ENCODE measurements at places on chromosomes 1 and 21.
A peak's percentile ranks its signal among the peaks of the same experiment; 100 is the strongest.

DNA sequence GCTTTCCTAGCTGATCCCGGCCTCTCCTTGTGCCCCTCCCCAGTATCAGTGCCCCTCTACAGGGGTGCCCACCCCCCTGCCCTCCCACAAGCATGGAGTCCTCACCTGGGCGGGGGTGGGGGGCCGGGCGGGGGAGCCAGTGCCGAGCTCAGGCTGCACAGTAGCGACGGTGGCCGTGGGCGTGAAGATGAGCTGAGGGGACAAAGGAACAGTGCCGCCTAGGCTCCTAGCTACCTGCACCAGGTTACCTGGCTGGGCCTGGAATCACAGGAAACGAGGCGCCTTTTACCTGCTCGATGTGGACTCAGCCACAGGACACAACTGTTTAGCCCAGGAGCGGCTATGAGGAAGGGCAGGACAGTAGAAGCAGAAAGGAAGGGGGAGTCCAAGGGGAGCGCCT is 47.5 kb upstream of the A3GALT2 start:
- DNase-seq = no peak

- no peak for DNase-seq
Measured at GRCh38 chr1:221381910-221382623, 359.8 kb downstream of the DUSP10 start.

GRCh38 chr1:24293392-24294227 is 25.5 kb upstream of the GRHL3 start:
- DNase-seq = no peak

DNA sequence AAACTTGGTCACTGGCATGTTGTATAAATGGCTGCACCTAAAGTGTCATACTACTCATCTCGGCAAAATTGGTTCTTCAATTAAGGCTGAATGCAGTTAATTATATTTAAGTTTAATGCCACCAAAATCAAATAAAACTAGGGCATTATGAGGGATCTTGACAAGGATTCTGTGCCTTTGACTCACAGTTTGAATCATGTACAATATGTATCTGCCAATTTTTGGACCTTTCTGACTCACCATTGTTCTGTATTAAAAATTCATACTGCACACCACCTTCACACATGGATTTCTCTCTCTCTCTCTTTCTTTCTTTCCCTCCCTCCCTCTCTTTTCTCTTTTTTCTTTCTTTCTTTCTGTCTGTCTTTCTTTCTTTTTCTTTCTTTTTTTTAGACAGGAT is 14.1 kb upstream of the STXBP3 start:
- DNase-seq = no peak

GRCh38 chr1:212035123-212035834 is at the start of the genes DTL and INTS7:
TSS of gene DTL (plus strand) at chr1:212035748. CDS start at chr1:212035891, 143 bp downstream.
TSS of gene INTS7 (minus strand) at chr1:212035557. CDS start at chr1:212035437, 120 bp downstream.
- peak; percentile 99 for DNase-seq

DNA sequence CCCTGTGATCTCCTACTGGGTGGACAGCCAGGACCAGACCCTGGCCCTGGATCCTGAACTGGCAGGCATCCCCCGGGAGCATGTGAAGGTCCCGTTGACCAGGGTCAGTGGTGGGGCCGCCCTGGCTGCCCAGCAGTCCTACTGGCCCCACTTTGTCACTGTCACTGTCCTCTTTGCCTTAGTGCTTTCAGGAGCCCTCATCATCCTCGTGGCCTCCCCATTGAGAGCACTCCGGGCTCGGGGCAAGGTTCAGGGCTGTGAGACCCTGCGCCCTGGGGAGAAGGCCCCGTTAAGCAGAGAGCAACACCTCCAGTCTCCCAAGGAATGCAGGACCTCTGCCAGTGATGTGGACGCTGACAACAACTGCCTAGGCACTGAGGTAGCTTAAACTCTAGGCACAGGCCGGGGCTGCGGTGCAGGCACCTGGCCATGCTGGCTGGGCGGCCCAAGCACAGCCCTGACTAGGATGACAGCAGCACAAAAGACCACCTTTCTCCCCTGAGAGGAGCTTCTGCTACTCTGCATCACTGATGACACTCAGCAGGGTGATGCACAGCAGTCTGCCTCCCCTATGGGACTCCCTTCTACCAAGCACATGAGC is 17.2 kb upstream of the SLC25A44 start:
- DNase-seq = no peak

- DNase-seq = peak; percentile 64
Measured at GRCh38 chr1:109509176-109510134, at the start of gene AMIGO1. TSS of gene AMIGO1 (minus strand) at chr1:109509727. CDS start at chr1:109508912, 815 bp downstream.

GRCh38 chr1:205042911-205043806 is at the start of gene CNTN2:
TSS of gene CNTN2 (plus strand) at chr1:205043212. CDS start at chr1:205053186, 9,974 bp downstream.
- no peak for DNase-seq

- DNase-seq = peak; percentile 49
Measured at GRCh38 chr1:32266921-32267591, 16.0 kb downstream of the LCK start.

DNA sequence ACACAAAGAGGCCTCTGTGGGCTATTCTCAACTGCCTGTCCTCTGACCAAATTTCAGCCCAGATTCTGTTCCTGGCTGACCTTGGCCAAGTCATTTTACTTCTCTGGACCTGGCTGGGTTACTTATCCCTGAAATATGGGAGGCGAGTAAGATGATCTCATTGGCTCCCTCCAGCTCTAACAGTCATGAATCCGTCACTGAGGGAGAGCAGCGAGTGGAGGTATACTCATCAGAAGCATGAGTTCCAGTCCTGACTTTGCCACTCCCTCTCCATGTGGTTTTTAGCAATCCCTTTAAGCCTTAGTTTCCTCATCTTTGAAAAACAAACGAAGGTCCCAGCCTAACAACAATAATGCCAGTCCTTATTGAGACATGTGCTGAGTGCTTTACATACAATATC is 63.5 kb downstream of the CCDC185 start:
- no peak for DNase-seq

DNA sequence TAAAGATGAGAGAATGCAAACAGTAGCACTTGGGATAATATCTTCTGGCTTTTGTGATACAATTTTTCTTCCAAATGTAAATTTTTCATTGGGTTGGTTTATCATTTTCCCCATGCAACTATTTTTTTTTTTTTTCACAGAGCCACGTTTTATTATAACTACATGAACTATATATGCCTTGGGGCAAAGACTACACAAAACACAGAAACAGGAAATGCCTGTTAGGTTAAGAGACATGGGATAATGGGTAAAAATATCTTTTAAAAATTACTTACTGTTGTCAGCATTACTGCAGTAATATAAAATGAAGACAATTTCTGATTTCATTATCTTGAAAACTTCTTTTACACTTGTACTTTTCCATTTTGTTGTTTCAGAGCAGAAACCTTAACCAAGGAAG is 74.6 kb downstream of the DISP1 start:
- no peak for DNase-seq

DNA sequence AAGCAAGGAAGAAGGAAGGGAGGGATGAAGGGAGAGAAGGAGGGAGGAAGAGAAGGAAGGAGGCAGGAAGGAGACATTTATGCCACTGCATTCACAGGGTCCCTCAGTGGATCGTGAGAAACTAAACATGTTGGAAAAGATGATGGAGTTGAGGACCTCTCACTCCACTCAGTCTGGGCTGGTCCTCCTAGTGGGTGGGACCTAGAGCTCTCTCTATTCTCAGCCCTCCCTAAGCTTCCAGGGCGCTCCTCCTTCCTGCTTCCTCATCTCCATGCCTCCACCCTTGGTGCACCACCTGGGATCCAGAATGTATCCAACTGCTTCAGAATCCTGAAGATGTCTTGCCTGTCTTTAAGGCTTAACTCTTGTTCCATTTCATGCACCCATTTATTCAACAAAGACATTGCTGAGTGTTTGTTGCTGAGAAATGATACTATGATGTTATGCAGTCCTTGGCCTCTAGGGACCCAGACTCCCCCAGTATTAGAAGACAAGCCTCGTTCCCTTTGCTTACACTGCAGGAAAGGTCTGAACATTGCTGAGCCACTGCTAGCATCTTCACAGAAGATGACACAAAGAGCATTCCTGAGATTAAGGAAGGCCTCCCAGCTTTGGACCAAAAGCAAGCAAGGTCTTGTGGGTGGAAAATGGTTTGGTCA is 88.5 kb downstream of the BEND5 start:
- no peak for DNase-seq

- no peak for DNase-seq
Measured at GRCh38 chr1:28790377-28791035, 21.5 kb upstream of the OPRD1 start.

GRCh38 chr21:42983103-42983502 is 8.7 kb downstream of the PKNOX1 start:
- DNase-seq = no peak

DNA sequence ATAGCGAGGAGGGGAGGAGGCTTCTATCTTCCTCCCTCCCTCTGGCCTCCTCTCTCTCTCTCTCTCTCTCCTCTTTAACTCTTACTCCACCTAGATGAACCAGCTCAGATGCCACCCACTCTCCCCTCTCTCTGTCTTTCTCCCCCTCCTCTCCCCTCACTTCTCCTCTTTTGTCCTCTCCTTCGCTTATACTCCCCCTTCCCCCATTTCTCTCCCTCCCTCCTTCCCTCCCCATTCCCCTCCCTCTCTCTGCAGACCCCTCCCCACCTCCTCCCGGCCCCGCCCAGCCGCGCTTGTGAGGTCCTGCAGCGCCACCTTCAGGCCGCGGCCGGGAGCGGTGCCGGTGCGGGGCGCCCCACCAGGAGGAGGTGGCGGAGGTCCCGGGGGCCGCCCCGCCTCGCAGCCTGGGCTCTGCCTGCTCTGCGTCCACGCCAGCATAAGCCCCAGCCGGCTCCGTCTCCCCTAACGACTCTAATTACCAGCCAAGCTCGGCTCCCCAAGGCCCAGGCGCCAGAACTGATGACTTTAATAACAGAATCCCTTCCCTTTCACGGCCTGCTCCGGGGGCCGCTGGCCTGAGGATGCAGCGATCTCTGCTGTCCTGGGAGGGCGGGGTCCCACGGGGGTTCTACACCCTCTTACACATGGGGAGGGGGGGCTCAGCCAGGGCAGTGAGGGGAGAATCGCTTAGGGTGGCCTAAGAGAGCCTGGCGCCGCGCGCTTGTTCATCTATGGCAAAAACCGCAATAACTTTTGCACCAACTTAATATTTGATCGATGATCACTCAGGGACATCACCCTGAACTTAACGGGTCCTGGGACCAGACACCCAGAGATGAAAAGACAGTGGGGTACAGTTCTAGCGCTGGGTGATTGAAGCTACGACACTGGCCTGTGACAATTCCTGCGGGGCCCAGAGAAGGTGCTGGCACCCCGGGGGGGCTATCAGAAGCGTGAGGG is 637.3 kb downstream of the MATN1 start:
- DNase-seq = no peak

DNA sequence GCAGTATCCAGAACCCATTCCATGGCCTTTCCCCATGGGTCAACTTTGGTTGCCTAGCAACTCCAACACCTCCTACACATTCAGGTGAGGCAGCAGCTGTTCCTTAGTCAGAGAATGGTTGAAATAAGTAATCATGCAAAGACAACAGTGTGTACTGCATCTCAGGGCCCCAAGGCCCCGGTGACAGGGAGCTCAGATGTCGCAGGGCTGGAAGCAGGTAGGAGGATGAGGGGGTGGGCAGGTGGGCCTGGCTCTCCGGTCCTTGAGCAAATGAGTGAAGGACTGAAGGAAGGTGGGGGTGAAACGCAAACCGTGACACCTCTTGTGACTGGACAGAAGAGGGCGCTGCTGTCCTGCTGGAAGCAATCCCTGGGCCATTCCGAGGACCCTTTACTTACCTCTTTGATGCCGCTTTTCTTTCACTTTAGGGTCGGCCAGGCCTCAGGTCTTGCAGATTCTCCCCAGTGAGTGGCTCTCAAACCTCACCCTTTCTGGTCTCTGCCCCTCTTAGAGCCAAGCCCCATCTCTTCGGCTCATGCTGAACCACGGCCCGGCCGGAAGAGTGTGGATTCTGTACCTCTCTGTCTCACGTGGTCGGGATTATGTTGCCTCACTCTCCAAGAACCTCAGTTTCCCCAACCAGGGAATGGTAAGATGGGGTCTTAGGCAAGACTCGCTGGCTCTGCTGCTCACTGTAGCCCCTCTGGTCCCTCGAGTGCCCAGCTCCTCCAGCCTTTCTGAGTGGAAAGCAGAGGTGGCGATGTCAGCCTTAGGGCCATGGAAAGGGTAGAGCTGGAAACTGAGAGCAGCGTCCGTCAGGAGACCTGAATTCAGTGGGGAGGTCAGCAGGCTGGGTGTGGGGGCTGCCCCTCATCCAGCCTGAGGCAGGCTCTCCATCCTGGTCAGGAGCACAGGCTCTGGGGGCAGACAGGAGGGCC is 5.6 kb upstream of the KCNA10 start:
- peak; percentile 51 for DNase-seq

DNA sequence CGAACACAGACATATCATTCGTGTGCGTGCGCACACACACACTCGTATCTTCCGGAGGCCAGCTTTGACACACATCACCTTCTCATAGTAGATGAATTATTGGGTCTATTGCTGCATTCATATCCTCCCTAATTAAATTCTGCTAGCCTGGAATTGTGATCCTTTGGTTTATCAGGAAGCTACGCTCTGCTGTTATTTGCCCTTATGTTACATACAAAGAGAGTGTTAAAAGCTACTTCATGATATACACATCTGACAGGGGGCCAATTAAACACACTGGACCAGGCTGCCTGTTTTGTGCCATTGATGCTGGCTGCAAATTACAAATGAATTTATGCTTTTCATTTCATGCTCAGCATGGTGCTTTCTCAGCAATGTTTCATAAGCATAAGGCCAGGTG is 252.0 kb downstream of the RHOU start:
- DNase-seq = no peak

DNA sequence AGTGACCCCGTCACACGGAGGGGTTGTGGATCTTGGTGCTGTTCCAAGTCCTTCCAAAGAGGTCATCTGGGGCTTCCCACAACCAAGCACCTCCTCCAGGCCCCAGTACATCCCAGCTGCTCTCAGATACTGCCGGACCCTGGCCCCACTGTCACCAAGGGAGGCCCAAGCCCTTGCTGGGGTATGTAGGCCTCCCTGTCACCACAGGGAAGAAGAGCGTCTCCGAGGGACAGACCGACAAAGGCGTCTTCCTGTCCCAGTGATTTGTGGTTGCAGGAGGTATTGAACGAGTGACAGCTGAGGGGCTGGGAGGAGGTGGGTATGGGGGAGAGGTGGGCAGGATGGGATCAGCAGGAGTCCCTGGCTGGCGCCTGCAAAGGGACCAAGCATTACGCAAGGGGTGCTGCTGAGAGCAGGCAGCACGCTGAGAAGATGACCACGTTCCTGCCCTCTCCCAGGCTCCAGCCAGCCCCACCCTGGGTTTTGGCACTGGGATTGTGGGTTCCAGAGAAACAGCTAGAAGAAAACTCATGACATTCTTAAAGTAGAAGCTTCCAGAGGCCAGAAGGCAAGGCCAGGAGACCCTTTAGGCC is 29.7 kb downstream of the LRP8 start:
- no peak for DNase-seq

GRCh38 chr1:67130673-67131072 is 4.1 kb downstream of the C1orf141 start:
- no peak for DNase-seq

DNA sequence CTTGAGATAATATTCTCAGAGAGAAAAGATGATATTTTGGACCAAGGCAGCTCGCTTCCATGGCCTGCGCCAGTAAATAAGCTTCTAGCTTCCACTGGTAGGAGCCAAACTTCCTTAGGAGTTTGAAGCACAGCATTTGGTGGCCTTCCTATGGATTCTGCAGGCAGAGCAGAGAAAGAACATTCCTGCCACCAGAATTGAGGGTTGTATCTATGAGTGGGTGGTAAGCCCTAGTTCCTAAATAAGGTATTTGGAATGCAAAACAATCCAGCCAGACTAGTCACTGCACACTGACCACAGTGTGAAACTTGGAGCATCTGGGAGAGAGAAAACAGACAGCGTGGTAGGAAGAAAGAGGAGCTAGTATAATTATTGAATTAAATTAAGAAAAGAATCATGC is 54.1 kb upstream of the BCAR3 start:
- no peak for DNase-seq

Measured in CD4-positive, alpha-beta T cell treated with Interleukin-17A for 1 hour (primary cell).